Mammary microvascular endothelial cell (primary cell): ENCODE measurements at places on chromosomes 5 and 9. TPM values are rescaled to one million over a fixed set of nuclear protein-coding genes. Genes with fewer than 3 reads are reported as not detected.

The RORB gene
- under 0.01 TPM in 1 of 2 replicates, not detected in the other for total RNA-seq

The BRD9 gene
- 39.0 and 41.3 TPM in 2 replicates for total RNA-seq

The MACIR gene
- 7.4 and 8.0 TPM in 2 replicates for total RNA-seq

The IL11RA gene
- total RNA-seq, result 9.8 and 13.6 TPM in 2 replicates

The FAM81B gene
- total RNA-seq, result not detected in 2 replicates

The SAXO1 gene
- not detected in 2 replicates for total RNA-seq

The ZNF462 gene
- 4.6 and 5.4 TPM in 2 replicates for total RNA-seq

The ARL14EPL gene
- 0.07 and 0.15 TPM in 2 replicates for total RNA-seq

The MYORG gene
- total RNA-seq, result 6.1 and 7.4 TPM in 2 replicates

The SMIM33 gene
- total RNA-seq, result not detected in 2 replicates

The C5orf24 gene
- 33.4 and 35.9 TPM in 2 replicates for total RNA-seq

The TRIM52 gene
- 3.6 and 5.4 TPM in 2 replicates for total RNA-seq

The DHFR gene
- 53.2 and 58.2 TPM in 2 replicates for total RNA-seq

The RANBP3L gene
- not detected in 2 replicates for total RNA-seq

The MYMK gene
- not detected in 2 replicates for total RNA-seq

The PCDHB16 gene
- total RNA-seq, result under 0.01 and 0.25 TPM in 2 replicates

The PCDHA2 gene
- 0.10 TPM in 1 of 2 replicates, not detected in the other for total RNA-seq

The PLCXD3 gene
- 0.10 and 0.27 TPM in 2 replicates for total RNA-seq

The SLC1A1 gene
- 9.1 and 12.4 TPM in 2 replicates for total RNA-seq

The PPP2R2B gene
- total RNA-seq, result 0.27 TPM in 1 of 2 replicates, not detected in the other

The TLR4 gene
- 134 and 147 TPM in 2 replicates for total RNA-seq

The BASP1 gene
- total RNA-seq, result 74.4 and 78.5 TPM in 2 replicates

The CAVIN4 gene
- total RNA-seq, result 0.94 and 1.2 TPM in 2 replicates

The HAVCR1 gene
- not detected in 2 replicates for total RNA-seq

The PPIC gene
- 32.8 and 37.0 TPM in 2 replicates for total RNA-seq

The CDKN2B gene
- total RNA-seq, result 21.0 and 34.4 TPM in 2 replicates

The LHX3 gene
- total RNA-seq, result not detected in 2 replicates

The SPINK4 gene
- total RNA-seq, result not detected in 2 replicates

The ANKDD1B gene
- total RNA-seq, result not detected in 2 replicates

The MYOT gene
- not detected in 2 replicates for total RNA-seq

The HAVCR2 gene
- total RNA-seq, result not detected in 2 replicates

The BTNL9 gene
- total RNA-seq, result 0.05 TPM in 1 of 2 replicates, not detected in the other

The TTC23L gene
- total RNA-seq, result not detected in 2 replicates

The CDH10 gene
- under 0.01 TPM in 1 of 2 replicates, not detected in the other for total RNA-seq

The ALDOB gene
- total RNA-seq, result not detected in 2 replicates

The GABRA6 gene
- not detected in 2 replicates for total RNA-seq

The SPATA6L gene
- 0.80 and 0.94 TPM in 2 replicates for total RNA-seq

The PCDH12 gene
- total RNA-seq, result 14.2 and 17.1 TPM in 2 replicates

The PTGR1 gene
- total RNA-seq, result 53.3 and 54.8 TPM in 2 replicates

The SYNPO gene
- 40.3 and 41.0 TPM in 2 replicates for total RNA-seq

The HMMR gene
- 43.2 and 43.8 TPM in 2 replicates for total RNA-seq

The RNF183 gene
- not detected in 2 replicates for total RNA-seq

The LOX gene
- total RNA-seq, result 13.7 and 18.3 TPM in 2 replicates

The AMBP gene
- total RNA-seq, result not detected in 2 replicates

The HSPB3 gene
- not detected in 2 replicates for total RNA-seq

The TAF11L3 gene
- not detected in 2 replicates for total RNA-seq

The ISL1 gene
- not detected in 2 replicates for total RNA-seq

The SLC36A2 gene
- not detected in 2 replicates for total RNA-seq

The RLN2 gene
- total RNA-seq, result 0.74 TPM in 1 of 2 replicates, not detected in the other

The FOXD4L4 gene
- total RNA-seq, result not detected in 2 replicates

The SLC34A3 gene
- total RNA-seq, result not detected in 2 replicates

The PLAC8L1 gene
- not detected in 2 replicates for total RNA-seq

The SOX30 gene
- 0.05 TPM in 1 of 2 replicates, not detected in the other for total RNA-seq

The PCDHGA5 gene
- total RNA-seq, result 0.53 and 0.79 TPM in 2 replicates

The PTPRD gene
- 0.27 and 2.1 TPM in 2 replicates for total RNA-seq

The MIGA2 gene
- total RNA-seq, result 11.9 and 15.8 TPM in 2 replicates

The MARCOL gene
- not detected in 2 replicates for total RNA-seq

The EPB41L4A gene
- total RNA-seq, result 7.3 and 10.6 TPM in 2 replicates
